Hypothalamus (tissue), 51 donors: ENCODE measurements at places on chromosomes 12 and 14.

GRCh38 chr14:94213741-94214140 is 39.6 kb downstream of the PPP4R4 start:
- DNase-seq, result no peak

DNA sequence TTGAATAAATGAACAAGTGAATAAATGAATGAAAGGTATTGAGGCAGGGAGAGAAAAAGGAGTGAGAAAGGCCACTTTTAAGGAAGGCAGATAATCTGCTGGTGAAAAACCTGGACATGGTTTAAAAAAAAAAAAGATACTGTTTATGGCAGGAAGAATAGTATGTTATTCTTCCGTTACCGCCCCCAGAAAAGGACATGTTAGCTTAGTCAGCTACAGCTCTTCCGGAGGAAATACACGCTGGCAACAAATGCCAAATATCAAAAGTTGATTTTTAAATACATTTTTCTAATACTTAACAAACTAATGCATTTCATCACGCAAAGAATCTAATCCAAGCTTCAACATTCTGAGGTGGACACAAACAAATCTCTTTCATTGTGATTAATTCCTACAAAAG is 43.2 kb downstream of the SLC5A8 start:
- DNase-seq, result no peak

DNA sequence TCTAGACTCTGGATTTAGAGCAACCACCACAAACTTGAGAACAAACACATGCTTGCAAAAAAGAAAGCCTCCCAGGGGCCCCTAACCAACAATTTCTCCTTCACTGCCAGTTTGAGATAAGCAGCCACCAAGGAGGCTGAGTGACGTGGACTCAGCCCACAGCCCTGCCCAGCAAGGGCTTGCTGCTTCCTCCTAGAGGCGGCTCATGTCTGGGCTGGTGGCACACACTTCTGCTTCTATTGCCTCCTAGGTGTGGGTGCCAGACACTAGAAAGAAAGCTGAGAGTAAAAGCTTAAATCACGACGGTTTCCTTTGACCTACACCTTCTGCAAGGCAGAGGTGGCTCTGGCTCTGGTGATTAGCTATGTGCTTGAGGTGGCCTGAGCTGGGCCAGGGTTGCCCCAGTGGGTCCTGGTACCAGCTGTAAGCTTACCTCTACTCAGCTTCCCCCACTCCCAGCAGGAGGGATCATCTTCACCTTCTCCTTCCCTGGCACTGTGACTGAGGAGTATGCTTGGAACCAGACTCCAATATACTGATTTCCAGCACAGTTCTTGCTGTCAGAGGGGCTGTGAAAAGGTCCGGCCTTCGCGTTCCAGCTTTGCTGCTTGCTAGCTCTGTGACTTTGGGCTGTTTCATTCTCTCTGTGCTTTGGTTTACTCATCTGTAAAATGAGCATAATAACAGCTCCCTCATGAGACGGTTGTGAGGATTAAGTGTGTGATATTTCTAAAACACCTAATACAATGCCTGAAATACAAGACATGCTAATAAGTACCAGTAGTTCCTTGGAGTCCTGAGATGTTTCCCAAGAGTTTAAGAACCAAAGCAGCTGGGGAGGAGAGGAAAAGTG is 89.7 kb upstream of the PARP11 start:
- DNase-seq, result no peak

DNA sequence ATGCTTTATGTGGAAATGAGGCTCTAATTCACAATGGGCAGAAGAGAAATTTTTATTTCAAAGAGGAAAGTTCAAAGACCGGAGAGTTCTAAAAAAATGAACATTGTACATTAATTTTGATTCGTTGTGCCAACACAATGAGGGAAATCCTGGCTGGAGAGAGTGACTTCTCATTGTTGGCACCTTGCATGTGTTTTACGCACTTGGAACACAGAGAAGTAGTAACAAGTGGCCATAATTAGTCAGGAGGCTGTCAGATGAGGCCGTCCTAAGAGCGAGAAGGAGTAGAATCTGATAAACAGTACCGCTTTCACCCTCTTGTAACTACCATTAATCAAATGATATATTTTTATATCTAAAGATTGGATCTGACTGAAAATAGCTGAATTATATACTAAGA is 6.9 kb downstream of the LMO3 start:
- DNase-seq, result no peak

DNA sequence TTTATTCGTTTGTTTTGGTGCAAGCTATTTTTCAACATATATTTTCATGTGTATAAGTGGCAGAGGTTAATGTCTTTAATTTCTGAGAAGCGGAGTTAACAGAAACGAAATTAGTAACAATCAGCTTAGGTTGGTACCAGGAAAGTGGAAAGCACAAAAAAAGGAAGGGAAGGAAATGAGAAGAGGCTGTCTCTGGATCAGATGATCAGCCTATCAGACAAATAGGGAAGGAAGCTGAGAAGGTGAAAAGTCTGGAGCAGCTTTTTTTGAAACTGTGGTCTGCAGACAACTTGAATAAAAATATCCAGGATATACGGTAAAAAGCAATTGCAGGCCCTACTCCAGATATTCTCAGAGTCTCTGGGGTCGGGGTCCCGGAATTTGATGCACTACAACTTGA is 265.0 kb downstream of the SSPN start:
- DNase-seq, result no peak

DNA sequence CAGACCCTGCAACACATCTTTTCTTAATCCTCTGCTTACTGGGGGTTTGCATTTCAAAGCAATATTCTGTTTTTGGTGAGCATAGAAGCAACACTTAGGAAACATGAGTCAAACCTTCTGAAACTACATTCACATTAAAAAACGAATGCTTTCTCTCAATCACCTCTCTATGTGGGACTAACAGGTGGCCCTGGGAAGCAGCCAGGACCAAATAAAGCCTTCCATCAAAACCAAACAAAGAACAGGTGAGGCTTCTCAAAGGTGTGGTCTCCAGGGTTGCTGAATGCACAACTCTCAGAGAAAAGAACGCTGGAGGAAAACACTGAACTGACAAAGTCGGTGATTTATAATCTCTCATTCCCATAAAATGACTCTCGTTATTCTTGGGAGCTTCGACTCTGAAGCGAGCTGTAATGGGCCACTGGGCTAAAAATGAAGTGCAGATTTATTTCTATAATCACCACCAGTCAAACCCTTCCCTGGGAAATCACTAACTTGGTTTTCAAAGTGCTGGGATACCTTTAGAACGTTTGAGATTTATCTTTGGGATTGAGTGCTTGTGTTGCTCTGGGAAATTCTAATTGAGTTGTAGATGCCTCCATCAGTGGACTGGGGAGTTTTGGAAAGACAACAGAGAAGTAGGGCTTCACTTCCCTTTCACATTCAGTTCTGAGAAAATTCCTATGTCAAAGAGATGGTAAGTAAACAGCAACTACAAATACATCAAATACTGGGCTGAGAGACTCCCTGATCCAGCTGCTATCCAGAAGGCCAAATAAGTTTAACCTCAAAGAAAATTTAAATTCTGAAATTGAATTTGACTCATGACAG is 262.0 kb upstream of the TMPO start:
- DNase-seq, result no peak

- DNase-seq, result no peak
These were observed 187.1 kb downstream of the TSPAN9 start for GRCh38 chr12:3263939-3264922.

- DNase-seq, result no peak
These were observed 36.3 kb downstream of the DTX1 start for GRCh38 chr12:113092607-113093408.

DNA sequence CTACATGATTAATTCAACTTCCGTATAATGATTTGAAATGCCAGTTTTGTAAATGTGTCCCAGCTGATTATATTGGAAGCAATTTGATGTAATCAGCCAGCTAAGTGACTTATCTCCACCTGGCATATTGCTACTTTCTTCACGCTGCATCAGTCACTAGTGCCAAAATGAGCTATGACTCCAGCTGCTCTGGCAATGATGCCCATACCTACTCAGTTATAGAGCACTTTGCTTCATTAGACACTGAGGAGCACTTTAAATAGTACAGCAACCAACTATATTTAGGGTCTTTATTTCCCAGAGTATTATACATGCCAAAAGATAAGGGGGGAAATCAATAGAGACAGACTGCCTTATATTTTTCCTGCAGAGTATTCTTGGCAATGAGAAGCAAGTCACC is 67.9 kb upstream of the LIN7A start:
- DNase-seq, result no peak

DNA sequence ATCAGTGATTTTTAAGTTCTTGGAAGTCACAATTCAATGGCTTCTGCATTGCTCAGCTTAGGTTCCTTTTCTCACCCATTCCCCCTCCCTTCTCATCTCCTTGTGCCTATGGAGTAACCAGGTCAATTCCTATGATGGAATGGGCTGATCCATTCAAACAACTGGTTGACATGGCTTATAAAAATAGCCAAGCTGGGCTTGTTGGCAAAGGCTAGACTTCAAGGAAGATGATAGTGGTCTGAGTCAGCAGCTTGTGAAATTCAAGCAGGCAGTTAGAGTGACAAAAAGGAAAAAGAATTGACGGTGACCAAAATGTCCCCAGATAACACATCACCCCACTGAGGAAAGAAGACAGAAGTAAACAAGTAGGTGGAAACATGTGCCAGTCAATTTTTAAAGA is 119.9 kb upstream of the PCED1B start:
- DNase-seq, result no peak

DNA sequence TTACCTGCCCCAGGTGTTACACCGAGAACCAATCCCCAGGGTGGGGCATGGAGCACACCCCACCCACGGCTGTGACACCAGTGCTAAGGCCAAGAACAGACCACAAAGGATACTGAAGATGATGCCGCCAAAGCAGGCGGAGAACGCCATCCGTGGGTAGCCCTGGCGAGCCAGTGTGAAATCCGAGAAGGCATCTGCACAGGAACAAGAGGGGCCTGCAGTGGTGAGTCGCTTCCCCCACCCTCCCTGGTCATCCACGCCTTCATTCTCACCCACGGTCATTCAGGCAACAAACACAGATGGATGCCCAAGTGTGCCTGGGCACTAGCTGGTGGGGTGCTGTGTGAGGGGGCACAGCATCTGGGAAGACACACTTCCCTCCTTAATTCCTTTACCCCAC is 28.5 kb downstream of the SLC8B1 start:
- DNase-seq, result no peak

DNA sequence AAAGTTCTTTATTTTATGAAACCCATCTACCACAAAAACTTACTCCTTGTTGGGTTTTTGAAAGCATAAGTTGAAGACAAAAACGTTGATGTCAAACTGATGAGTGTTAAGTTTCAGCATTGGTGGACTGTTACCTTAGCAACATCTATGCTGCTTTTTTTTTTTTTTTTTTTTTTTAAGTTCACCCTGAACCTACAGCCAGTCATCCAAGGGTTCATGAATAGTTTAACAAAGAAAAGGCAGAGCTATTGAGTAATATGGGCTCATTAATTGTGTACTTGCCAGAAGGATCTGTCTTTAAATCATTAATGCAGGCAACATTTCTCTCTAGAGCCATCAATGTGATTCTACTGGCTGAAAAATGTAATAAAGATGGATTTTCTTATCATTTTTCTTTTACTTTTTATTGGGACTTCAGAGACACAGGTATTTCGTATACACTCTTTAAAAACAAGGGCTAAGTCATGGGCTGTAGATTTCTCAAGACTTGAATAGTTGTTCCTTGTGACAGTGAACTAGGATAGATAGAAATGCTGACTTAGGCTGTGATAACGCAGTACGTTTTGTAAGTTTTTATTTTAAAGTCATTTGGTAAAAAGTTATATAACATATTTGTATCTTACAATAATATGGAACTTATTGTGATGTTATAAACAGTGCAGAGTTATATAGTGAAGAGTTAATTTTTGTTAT is at the start of gene PTPRQ:
TSS of gene PTPRQ (plus strand) at position 262 of the 693 bp plus-strand sequence. CDS start at position 373, 111 bp downstream.
- DNase-seq, result no peak

DNA sequence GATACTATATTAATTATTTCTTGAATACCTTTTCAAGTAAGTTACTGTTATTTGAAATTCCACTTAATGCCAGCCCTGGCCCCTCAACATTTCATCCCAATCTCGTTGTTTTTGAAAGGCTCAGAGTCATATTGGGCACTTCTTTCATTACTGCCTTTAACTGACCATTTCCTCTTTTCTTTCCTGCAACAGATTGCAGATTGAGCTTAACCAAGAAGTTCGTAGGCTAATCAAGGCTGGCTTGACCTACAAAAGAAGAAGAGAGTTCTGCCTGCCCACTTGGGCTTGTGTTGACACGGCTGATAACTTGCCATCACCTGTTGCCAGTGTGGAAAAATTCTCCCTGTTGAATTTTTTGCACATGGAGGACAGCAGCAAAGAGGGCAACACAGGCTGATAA is 91.0 kb downstream of the FLRT2 start:
- no peak for DNase-seq

DNA sequence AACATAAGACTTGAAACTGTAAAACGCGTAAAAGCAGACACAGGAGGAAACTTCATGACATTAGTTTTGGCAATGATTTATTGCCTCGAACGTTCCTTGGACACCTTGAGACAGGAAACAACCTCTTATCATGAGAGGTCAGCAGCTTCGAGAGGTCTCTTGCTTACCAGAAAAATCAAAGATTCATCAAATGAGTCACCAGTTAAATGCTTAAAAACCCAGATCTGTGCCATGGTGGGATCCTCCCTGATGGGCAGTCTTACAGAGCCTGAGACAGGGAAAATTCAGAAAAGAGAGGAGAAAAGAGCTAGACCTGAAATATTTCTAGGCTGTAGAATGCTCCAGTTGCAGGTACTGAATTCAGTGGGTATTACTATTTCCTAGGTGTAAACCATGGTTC is 1093.9 kb downstream of the AACS start:
- DNase-seq, result no peak

- no peak for DNase-seq
These were observed 215.7 kb downstream of the KIF26A start for GRCh38 chr14:104353921-104354701.

DNA sequence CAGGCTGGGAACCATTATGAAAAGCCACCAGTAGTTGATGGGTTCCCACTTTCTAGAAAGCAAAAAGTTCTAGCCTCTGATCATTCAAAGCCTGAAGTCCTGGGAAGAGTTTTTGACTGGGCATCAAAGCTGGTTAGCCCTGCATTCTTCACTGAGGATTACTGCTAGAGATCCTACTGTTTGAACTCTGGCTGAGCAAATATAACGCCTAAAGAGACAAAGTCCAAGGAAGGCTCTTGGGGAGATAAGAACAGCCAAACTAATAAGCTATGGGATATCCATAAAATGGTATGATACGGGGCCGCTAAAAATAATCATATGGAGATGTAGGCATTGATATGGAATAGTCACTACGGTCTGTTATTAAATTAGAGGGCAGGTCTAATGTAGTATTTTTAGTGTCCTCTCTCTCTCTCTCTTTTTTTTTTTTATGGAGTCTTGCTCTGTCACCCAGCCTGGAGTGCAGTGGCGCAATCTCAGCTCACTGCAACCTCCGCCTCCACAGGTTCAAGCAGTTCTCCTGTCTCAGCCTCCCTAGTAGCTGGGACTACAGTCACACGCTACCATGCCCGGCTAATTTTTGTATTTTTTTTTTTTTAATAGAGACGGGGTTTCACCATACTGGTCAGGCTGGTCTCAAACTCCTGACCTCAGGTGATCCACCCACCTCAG is 35.5 kb downstream of the PLXNC1 start:
- DNase-seq, result no peak

DNA sequence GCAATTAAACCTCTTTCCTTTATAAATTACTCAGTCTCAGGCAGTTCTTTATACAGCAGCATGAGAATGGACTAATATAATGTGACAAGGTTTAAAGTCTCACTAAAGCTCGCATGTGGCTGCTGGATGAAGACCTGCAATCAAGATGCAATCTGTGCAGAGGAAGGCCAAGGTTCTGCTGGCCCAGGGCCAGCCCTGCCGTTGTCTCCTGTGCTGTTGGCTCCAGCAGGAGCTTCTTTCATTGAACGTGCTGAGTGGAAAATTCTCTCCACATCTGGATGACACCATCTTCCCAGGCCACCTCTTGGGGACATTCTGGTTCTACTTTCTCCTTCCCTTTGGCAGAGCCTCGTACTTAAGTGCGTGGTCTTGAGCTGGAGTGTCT is 742.2 kb downstream of the VRK1 start:
- no peak for DNase-seq
